B cell (primary cell): ENCODE measurements at places on chromosomes 7 and 10.

DNA sequence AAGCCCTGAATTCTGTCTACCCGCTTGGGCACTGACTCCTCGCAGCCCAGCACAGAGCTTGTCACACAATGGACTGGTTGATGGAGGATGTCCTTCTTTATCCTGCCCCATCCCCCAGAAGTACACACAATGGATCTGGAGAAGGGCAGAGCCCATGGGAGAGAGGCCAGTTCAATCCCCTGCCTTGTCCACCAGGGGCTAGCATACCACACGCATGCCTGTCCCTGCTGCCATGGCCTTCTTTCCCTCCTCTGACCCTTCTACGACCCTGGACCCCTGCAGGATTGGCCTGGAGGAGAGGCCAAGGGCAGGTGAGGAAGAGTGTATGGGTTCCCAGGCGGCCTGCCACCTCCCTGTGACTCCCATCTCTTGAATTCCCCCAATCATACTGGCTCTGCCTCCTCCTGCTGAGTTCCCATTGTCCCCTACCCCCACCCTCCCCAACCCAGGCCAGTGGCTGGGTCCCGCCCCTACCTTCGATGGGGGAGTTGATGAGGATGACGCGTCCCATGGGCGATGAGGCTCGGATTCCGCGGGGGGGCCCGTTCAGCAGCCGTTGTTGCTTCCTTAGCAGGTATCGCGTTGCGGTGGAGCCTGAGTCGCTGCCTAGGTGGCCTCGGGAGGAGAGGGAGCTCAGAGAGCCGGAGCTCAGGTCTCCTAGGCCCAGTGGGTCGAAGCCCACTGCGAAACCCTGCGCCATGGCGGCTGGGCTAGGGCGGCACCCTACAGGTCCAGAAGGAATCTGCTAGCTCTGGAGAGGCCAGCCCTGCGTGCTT, 1.2 kb downstream of the PDZD7 start:
- no peak for DNase-seq
- no peak overlapping the region for H3K27ac ChIP-seq
- peaks cover 26% of the 10 kb centered on the region for H3K4me1 ChIP-seq
- no peak overlapping the region for H3K4me3 ChIP-seq
- H3K27me3 ChIP-seq, result peaks cover 29% of the 10 kb centered on the region
- no peaks in the 10 kb centered on the region for H3K36me3 ChIP-seq

DNA sequence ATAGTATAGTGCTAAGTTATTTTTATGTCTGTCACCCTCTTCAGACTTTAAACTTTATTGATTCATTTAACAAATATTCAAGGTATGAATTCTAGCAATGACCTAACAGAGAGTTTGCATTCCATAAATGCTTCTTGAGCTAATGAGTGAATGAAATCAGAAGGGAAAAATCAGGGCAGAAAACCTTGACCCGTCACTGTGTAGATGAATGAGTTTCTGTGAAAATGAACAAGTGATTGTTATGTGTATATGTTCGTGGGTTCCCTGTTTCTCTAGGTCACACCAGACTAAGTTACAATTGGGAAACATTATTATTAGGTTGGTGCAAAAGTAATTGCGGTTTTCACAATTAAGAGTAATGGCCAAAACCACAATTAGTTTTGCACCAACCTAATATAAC, 30.1 kb downstream of the APBB1IP start:
- no peaks in the 10 kb centered on the region for H3K27me3 ChIP-seq
- peak overlapping the region; percentile 26 for H3K27ac ChIP-seq
- peak overlapping the region; percentile 7 for H3K4me3 ChIP-seq
- peaks cover 22% of the 10 kb centered on the region for H3K36me3 ChIP-seq
- peaks cover 63% of the 10 kb centered on the region for H3K4me1 ChIP-seq

- peaks cover 2% of the 10 kb centered on the region for H3K36me3 ChIP-seq
- H3K4me1 ChIP-seq, result no peaks in the 10 kb centered on the region
- no peak overlapping the region for H3K27ac ChIP-seq
Observed at GRCh38 chr7:141676618-141677017, 25.3 kb downstream of the DENND11 start.

GRCh38 chr7:96697822-96698221, 11.8 kb downstream of the SEM1 start:
- H3K4me3 ChIP-seq, result no peak overlapping the region

- H3K27ac ChIP-seq, result no peak overlapping the region
- no peaks in the 10 kb centered on the region for H3K4me1 ChIP-seq
- no peaks in the 10 kb centered on the region for H3K27me3 ChIP-seq
Observed at GRCh38 chr10:65753532-65753931, 1172.3 kb upstream of the LRRTM3 start.

- no peaks in the 10 kb centered on the region for H3K27me3 ChIP-seq
- no peak overlapping the region for H3K4me3 ChIP-seq
- no peak overlapping the region for H3K27ac ChIP-seq
- H3K4me1 ChIP-seq, result no peaks in the 10 kb centered on the region
Observed at GRCh38 chr10:44180321-44181168, 204.4 kb downstream of the CXCL12 start.

- H3K27ac ChIP-seq, result no peak overlapping the region
- no peaks in the 10 kb centered on the region for H3K27me3 ChIP-seq
- no peak for DNase-seq
- no peak overlapping the region for H3K4me3 ChIP-seq
Observed at GRCh38 chr10:123101872-123102271, 33.9 kb upstream of the HMX3 start.

DNA sequence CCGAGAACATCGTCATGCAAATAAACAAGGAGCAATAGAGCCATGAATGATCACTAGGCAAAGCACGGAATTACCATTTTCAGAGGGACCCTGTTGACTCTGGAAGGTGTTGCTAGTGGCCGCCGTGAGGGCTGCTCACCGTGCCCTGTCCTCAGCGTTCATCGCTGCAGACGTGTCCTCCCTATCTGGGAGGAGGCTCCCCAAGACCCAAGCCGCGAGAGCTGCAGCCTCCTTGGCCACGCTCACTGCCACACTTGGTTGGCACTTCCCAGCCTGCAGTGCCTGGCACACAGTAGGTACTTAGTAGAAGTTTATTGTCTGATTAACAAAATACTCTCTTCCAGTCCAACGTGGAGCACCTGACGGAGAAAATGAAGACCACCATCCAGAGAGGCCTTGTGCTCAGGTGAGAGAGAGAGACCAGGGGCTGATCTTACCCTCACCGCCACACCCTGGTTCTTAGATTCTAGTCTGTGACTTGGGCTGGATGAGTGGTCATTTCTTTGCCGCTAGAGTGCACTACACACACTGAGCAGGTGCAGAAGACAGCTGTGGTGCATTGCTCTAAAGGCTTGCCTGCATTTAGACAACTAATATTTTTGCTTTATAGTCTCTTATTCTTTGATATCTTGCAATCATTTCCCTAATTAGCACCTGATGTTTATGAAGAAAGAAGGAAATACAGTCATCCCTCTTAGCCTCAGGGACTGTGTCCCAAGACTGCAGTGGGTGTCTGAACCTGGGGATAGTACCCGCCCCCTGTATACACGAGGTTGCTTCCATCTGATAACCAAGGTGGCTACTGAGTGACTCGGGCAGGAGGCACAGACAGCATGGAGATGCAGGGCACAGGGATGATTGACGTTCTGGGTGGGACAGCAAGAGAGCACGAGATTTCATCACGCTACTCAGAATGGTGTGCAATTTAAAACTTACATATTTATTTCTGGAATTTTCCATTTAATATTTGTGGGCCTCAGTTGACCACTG, 40.3 kb downstream of the PITRM1 start:
- no peaks in the 10 kb centered on the region for H3K4me1 ChIP-seq
- no peak overlapping the region for H3K4me3 ChIP-seq
- H3K27me3 ChIP-seq, result no peaks in the 10 kb centered on the region

- H3K27me3 ChIP-seq, result no peaks in the 10 kb centered on the region
- H3K36me3 ChIP-seq, result no peaks in the 10 kb centered on the region
- H3K4me1 ChIP-seq, result peaks cover 21% of the 10 kb centered on the region
- peak; percentile 39 for DNase-seq
- no peak overlapping the region for H3K4me3 ChIP-seq
Observed at GRCh38 chr10:3786295-3787015, 1.4 kb upstream of the KLF6 start.

- no peaks in the 10 kb centered on the region for H3K36me3 ChIP-seq
- H3K4me1 ChIP-seq, result peaks cover 28% of the 10 kb centered on the region
- DNase-seq, result no peak
- H3K27me3 ChIP-seq, result no peaks in the 10 kb centered on the region
- H3K27ac ChIP-seq, result no peak overlapping the region
Observed at GRCh38 chr10:73646598-73647041, 5.3 kb upstream of the MYOZ1 start.

- no peaks in the 10 kb centered on the region for H3K27me3 ChIP-seq
- H3K4me3 ChIP-seq, result no peak overlapping the region
- DNase-seq, result no peak
- no peaks in the 10 kb centered on the region for H3K36me3 ChIP-seq
- no peaks in the 10 kb centered on the region for H3K4me1 ChIP-seq
Observed at GRCh38 chr10:17109475-17110207, 20.0 kb downstream of the CUBN start.

- H3K4me3 ChIP-seq, result no peak overlapping the region
- DNase-seq, result no peak
- no peak overlapping the region for H3K27ac ChIP-seq
- no peaks in the 10 kb centered on the region for H3K27me3 ChIP-seq
- no peaks in the 10 kb centered on the region for H3K36me3 ChIP-seq
Observed at GRCh38 chr10:43955978-43956377, 307.3 kb upstream of the ZNF32 start.

DNA sequence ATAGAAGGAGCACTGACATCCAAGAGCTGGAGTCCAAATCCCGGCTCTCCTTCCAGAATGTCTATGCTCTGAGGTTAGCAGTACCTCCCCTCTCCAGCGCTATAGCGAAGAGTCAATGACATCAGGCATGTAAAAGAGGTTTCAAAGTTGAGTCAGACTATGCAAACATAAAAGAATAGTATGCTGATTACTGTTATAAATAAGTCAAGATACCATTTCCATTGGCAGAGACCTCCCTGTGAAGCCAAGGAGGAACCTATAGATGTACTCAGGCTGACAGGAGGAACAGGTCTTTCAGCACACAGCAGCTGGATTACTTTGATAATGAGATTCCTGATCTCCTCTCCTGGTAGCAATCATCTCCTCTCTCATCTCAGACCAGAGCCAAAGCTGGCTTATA, 103.9 kb upstream of the EFCAB10 start:
- H3K27me3 ChIP-seq, result no peaks in the 10 kb centered on the region
- H3K4me3 ChIP-seq, result no peak overlapping the region
- no peaks in the 10 kb centered on the region for H3K36me3 ChIP-seq
- no peak for DNase-seq
- H3K4me1 ChIP-seq, result no peaks in the 10 kb centered on the region
- H3K27ac ChIP-seq, result no peak overlapping the region

GRCh38 chr10:60521974-60522405, 132.3 kb upstream of the ANK3 start:
- H3K27ac ChIP-seq, result no peak overlapping the region
- no peaks in the 10 kb centered on the region for H3K4me1 ChIP-seq
- H3K4me3 ChIP-seq, result no peak overlapping the region
- no peaks in the 10 kb centered on the region for H3K27me3 ChIP-seq
- no peaks in the 10 kb centered on the region for H3K36me3 ChIP-seq

GRCh38 chr7:111486472-111487142, 75.7 kb downstream of the IMMP2L start:
- H3K4me3 ChIP-seq, result no peak overlapping the region
- H3K4me1 ChIP-seq, result no peaks in the 10 kb centered on the region
- H3K27me3 ChIP-seq, result no peaks in the 10 kb centered on the region
- peak; percentile 50 for DNase-seq

DNA sequence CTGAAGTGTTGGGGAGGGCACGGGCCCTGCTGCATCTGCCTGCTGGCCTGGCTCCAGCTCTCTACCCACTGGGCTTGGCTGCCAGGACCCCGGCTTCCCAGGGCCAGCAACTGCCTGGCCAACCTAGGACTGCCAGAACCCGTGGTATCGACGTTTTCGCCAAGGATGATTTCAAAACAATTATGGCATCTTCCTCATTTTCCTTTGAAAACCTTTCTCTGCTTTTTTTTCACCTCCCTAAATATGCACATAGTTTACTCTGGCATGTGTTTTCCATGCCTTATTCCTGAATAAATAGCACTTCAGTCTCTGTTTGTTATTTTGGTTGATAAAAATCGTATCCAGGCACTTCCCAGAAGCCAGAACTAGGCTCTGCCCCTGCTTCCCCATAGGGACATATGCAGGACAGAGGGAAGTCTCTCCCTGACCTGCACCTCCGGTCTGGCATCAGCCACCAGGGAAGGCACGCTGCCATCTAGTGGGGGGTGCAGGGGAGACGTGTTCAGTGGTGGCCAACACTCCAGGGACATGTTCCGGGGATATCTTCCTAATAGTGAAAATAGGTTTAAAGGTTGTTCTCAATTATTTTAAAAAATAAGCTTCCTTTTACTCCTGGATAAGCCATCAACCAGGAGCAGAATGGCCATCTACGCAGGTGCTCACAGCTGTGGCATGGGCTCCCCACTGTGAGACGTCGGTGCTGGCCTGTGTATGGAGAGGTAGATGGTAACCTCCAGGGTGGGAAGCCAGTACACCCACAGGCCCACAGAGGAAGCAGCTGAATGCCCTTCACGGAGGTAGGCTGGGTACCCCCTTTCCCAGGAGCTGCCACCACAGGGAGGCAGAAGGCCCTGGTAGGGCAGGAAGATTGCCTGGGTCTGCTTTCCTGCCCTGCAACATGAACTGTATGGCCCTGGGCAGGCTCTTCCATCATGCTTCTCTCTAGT, 30.7 kb upstream of the ANTXRL start:
- no peaks in the 10 kb centered on the region for H3K27me3 ChIP-seq
- peak; percentile 41 for DNase-seq
- peaks cover 27% of the 10 kb centered on the region for H3K36me3 ChIP-seq
- no peak overlapping the region for H3K4me3 ChIP-seq
- no peaks in the 10 kb centered on the region for H3K4me1 ChIP-seq

DNA sequence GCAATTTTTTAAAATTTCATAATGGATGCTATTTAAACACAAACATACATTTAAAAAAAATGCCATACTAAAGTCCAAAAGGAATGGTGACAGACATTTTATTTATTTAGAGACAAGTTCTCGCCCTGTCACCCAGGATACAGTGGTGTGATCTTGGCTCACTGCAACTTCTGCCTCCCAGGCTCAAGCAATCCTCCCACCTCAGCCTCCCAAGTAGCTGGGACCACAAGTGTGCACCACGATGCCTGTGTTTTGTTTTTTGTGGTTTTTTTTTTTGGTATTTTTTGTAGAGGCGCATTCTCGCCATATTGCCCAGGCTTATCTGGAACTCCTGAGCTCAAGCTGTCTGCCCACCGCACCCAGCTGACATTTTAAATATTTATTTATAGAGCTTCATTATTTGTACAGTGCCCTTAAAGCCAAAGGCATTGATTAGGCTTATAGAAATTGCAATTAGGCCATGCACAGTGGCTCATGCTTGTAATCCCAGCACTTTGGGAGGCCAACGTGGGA, 703.5 kb downstream of the AUTS2 start:
- no peaks in the 10 kb centered on the region for H3K36me3 ChIP-seq
- no peak for DNase-seq
- H3K4me3 ChIP-seq, result no peak overlapping the region
- no peaks in the 10 kb centered on the region for H3K27me3 ChIP-seq
- no peak overlapping the region for H3K27ac ChIP-seq
